ENCODE measurements at places on chromosomes 4 and X.

DNA sequence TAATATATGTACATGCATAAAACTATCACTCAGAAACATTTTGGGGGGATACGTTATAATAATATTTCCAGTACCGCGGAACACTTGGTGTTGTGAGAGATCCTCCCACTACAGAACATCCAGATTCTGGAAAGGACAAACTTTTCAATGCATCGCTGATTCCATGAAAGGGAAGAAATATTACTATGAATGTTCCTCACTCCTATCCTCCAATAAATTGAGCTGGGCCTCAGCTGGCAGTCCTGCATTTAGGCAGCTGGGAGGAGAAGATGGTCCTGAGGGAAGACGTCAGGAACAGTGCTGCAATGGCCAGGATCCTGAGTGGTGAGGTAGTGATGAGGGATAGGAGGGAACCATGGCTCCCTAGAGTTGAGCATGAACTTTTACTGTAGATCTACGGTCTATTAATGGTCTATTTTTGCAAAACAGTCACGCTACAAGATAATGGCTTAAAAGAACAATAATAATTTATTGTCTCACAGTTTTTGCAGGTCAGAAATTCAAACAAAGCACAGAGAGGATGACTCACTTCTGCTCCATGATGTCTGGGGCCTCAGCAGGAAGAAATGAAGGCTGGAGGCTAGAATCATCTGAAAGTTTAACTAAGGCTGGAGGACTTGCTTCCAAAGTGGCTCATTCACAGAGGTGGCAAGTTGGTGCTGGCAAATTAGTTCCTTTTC is 538.1 kb downstream of the STIM2 start:
- no peak for DNase-seq

- DNase-seq, result no peak
Observed at GRCh38 chr4:11149612-11150259, 279.0 kb downstream of the HS3ST1 start.

DNA sequence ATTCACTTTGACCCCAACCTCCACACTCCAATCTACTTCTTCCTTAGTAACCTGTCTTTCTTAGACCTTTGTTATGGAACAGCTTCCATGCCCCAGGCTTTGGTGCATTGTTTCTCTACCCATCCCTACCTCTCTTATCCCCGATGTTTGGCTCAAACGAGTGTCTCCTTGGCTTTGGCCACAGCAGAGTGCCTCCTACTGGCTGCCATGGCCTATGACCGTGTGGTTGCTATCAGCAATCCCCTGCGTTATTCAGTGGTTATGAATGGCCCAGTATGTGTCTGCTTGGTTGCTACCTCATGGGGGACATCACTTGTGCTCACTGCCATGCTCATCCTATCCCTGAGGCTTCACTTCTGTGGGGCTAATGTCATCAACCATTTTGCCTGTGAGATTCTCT is 344 bp downstream of the OR13H1 start:
- DNase-seq, result no peak

GRCh38 chr4:164550989-164551712 is 202.8 kb upstream of the SMIM31 start:
- DNase-seq, result no peak

- no peak for DNase-seq
Observed at GRCh38 chr4:38313175-38313574, 350.8 kb upstream of the KLF3 start.

GRCh38 chrX:150081076-150081475 is 142.8 kb upstream of the EOLA2 start:
- no peak for DNase-seq

GRCh38 chr4:38323141-38323641 is 340.8 kb upstream of the KLF3 start:
- DNase-seq, result no peak

DNA sequence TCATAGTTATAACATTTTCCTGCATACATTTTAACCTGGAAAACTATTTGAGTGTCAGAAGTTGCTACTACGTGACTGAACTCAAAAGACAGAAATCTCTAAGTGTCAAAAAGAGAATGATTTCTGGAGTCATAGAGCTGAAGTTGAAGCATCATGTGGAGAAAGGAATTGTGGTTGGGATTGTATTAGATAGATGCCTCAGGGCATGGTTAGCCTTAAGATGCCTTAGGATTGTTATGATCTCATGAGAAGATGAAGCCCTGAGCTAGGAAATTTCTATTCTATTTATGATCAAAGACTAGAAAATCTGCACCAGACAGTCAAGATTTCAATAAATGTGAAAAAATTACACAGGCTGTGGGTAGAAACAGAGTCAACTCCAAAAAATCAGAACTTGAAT is 20.2 kb downstream of the EPGN start:
- DNase-seq, result no peak

GRCh38 chrX:25049357-25049756 is 33.6 kb upstream of the ARX start:
- DNase-seq, result no peak

- no peak for DNase-seq
Observed at GRCh38 chrX:143648705-143649104, 12.8 kb upstream of the SLITRK4 start.

- no peak for DNase-seq
Observed at GRCh38 chr4:76426272-76426671, 5.3 kb upstream of the CCDC158 start.

DNA sequence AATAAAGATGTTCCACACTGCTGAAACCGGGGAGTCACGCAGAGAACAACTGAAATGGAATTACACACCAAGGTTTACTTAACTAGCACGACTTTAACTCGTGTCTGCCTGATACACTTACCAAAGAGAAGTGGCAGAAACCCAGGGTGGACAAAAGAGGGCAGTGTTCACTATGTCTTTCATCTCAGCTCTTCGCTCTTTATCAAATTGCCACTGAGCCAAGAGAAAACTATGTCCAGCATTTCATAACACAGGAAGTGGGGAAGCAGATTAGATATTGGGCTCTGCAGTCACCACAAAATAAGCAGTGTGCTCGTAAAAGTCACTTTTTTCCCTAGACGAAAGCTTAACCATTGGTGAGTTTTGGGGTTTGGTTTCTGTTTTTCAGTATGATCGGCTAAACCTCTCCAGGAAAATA is 155.7 kb downstream of the CHIC2 start:
- DNase-seq, result peak; percentile 79

- DNase-seq, result no peak
Observed at GRCh38 chrX:14015294-14015693, 14.4 kb downstream of the GEMIN8 start.

DNA sequence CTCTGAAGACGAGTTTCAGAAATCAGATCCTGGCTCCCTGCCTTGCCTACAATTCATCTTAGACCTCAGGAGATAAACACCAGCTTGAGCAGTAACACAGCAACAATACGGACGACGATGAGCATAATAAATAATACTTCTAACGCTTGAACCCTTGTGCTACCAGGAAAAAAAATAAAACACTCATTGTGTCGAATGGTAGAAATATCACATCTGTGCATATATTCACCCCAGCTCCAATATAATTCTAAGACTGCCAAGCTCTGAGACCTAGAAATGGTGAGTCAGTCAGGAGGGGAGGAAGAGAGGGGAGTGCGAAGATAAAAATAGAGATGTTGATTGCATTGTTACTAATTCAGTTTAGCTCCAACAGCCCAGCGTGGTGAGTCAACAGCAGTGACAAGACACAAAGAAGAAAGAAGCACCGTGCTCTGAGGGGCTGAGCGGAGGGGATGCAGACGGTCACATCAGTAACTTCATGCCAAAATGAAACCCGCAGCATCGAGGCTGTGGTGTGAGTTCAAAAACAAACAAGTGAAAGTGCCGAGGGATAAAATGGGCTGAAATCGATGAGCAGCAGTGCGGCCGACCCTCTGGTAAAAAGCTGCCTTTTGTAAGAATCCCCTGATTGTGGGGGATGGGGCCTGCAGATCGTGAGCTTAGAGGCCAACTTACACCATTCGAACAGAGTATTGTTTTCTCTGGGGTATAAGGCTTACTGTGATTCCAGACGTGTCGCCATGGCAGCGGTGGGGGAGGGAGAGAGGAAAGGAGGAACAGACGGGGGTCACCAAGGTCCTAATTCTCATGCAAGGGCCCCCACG is 150.4 kb downstream of the MGST2 start:
- DNase-seq, result peak; percentile 87

- DNase-seq, result no peak
Observed at GRCh38 chrX:149487292-149487691, 17.8 kb downstream of the IDS start.

- no peak for DNase-seq
Observed at GRCh38 chr4:15551740-15552446, 82.2 kb downstream of the CC2D2A start.
